ENCODE measurements at places on chromosomes 11 and 22. TPM values are rescaled to one million over a fixed set of nuclear protein-coding genes. Genes with fewer than 3 reads are reported as not detected.
A peak's percentile ranks its signal among the peaks of the same experiment; 100 is the strongest.

DNA sequence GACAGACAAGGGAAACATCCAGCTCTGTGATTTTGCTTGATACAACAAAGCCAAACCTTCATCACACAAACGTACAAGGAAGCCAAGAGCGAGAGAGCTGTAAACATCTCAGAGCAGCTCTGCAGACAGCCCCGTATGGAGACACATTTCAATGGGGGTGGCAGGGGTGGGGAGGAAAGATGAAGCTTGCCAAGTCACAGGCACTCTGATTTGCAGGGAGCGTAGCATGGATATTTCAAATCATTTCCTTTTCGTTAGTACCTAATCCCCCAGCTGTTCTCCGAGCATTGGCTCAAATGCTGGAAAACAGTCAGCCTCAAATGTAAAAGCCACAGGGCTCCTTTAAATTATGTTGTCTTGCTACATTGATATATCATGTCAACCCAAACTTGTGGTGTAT, 458.9 kb upstream of the CADM1 start:
- DNase-seq: no peak
- H3K27me3 ChIP-seq: peaks cover 22% of the 10 kb centered on the region
- peaks cover 28% of the 10 kb centered on the region for H3K4me1 ChIP-seq
- no peak overlapping the region for H3K4me3 ChIP-seq
- H3K36me3 ChIP-seq: no peaks in the 10 kb centered on the region

- peaks cover 98% of the 10 kb centered on the region for H3K27me3 ChIP-seq
- no peaks in the 10 kb centered on the region for H3K36me3 ChIP-seq
- H3K27ac ChIP-seq: no peak overlapping the region
- DNase-seq: no peak
- no peak overlapping the region for H3K4me3 ChIP-seq
- H3K4me1 ChIP-seq: no peaks in the 10 kb centered on the region
Measured at GRCh38 chr22:22706253-22706915, 62.0 kb downstream of the GGTLC2 start.

- H3K27me3 ChIP-seq: no peaks in the 10 kb centered on the region
- no peak within 1 kb of the TSS for H3K27ac ChIP-seq
- DNase-seq: peak; percentile 90
Measured at GRCh38 chr22:24592851-24593558, at the start of gene LRRC75B. Gene LRRC75B, minus strand, starts transcription at chr22:24593073. Its CDS starts 34 bp downstream, at chr22:24593039.

GRCh38 chr22:36328635-36329253, 59.0 kb downstream of the MYH9 start:
- peaks cover 34% of the 10 kb centered on the region for H3K4me1 ChIP-seq
- no peak for DNase-seq
- H3K27ac ChIP-seq: peak overlapping the region; percentile 99
- no peaks in the 10 kb centered on the region for H3K36me3 ChIP-seq
- peak overlapping the region; percentile 17 for H3K4me3 ChIP-seq

CNIH2 gene
- 5.7 TPM for total RNA-seq

All from neural progenitor cell (in vitro differentiated cells).